Glutamatergic neuron (in vitro differentiated cells): ENCODE measurements at places on chromosomes 1 and 21.

DNA sequence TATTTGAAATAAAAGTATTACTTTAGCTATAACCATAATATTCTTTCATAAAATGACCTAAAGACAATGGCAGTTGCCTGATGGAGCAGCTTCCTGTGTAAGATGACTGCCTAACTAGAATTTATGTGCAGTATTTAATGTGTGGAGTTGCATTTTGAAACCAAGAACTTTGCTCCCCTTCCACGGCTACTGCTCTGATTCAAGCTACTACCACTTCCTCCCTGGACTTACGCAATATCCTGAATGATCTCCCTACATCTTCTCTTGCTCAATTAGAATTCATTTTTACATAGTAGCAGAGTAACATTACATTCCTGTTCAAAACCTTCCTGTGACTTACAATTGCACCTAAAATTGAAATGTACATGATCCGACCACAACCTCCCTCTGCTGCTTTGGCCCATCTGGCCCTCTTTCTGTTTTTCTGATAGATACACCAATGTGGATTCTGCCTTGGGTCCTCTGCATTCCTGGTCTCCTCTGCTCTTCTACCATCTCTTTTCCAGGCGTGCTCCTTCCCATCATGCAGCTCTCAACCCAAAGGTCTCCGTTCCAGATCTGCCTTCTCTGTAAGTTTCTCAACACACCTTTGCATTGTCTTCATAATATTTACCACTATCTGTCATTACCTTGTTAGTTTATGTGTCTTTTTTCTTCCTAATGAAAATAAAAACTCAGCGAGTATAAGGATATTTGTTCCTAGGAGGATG is 47.4 kb upstream of the USP25 start:
- DNase-seq = no peak

DNA sequence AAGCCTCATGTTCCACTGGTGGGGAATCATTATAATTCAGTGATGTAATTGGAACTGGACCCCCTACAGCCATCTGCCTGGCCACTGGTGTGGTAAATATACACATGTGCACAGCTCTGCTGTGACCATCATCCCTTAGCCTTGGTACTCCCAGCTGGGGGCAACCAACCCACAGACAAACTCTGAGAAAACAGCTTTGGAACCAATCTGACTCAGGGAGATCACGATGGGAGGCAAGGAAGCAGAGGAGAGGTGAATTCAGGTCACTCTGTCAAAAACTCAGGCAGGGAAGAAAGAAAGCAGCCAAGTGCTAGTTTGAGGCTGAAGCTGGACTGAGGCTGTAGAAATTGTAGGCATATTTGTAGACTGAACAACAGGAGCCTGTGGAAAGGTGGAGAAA is 197.8 kb upstream of the GALNT2 start:
- DNase-seq = no peak

- no peak for DNase-seq
These were observed 156.7 kb downstream of the NR5A2 start for GRCh38 chr1:200184196-200184595.

- no peak for DNase-seq
These were observed 611 bp upstream of the PIK3C2B start for GRCh38 chr1:204495078-204495753.

DNA sequence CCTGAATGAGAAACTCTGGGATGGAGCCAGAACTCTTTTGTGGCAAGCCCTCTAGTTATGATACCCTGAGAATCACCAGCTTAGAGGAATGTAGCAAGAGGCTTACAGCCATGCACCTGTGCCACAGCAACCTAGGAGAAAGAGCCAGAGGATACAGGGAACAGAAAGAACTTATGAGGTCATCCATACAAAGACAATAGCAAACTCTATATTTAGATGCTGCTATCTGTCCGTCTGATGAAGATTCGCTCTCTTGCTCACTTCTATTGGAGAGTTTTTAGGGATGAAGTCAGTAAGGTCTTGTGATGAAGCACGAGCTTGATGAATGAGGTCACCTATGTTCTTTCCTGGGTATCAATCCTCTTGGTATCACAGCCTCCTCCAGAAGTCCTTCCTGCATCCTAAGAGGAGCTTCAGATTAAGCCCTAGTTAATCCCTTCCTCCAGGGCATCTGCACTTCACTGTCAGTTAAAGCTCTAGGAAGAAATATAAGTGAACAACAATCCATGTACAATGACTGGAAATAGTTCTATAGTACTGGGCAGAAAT is 185.6 kb downstream of the DAB1 start:
- no peak for DNase-seq

GRCh38 chr1:41350055-41350378 is 11.2 kb upstream of the FOXO6 start:
- no peak for DNase-seq

- DNase-seq = no peak
These were observed 1719.5 kb downstream of the MRPL39 start for GRCh38 chr21:23887725-23888306.

- no peak for DNase-seq
These were observed 1.8 kb downstream of the NTNG1 start for GRCh38 chr1:107142666-107143065.
